ENCODE measurements at places on chromosomes 1 and 21.
A peak's percentile ranks its signal among the peaks of the same experiment; 100 is the strongest.

GRCh38 chr1:175297291-175297690 lies 104.7 kb upstream of the KIAA0040 start:
- DNase-seq = no peak

DNA sequence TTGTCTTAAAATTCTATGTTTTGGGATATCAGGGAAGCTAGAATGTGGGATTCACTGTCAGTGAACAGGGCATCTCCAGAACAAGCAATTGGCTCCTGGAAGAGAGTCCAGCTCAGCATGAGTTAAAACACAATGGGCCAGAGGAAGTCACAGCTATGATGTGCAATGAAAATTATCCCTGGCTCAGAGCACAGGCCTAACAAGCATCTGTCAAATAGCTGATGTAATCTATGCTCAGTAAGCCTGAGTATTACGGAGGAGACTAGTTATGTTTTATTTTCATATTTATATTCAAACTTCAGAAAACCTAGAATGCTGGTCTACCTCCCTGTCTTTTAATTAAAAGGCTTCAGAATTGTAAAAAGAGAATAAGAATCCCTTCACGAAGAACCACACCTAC lies 41.6 kb downstream of the PARP1 start:
- DNase-seq = no peak

DNA sequence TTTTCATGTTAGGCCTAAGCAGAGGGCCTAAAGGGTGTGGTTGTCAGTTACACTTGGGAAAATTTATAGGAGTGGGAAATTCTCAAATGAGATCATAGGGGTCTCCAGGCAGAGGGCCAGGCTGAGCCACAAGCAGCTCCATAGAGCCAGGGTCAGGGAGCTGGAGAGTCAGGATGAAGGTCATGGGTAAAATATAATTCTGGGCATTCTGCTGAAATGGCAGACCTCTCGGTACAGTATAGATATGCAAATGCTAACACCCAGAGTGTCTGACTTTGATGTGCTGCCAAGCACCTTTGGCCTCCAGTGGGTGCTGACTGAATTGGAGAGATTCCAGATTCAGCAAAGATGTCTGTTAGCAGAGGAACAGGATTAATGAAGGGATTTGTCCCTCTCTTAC lies 40.1 kb downstream of the DNM3 start:
- DNase-seq = no peak

DNA sequence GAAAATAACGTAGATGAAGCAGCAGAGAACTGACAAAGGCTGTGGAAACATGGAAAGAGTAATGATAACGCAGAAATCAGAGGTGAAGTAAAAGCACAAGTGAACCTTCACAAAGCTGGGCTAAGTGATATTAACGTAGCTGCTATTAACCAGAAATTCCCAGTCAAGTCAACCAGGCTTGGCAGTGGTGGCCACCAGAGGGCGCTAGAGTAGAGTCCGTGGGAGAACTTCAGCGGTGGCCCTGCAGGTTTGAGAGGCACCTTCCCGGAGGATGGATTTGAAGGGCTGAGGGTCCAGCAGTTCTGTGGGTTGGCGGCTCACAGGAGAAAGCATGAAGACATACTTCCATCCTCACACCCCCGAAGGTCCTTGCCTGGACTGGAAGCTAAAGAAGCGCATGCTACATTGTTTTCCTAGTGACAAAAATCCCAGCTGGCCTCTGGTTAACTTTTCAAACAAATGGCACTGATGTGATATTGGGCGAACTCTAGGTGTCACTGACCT lies 81.7 kb upstream of the ZNF648 start:
- peak; percentile 44 for DNase-seq
